PC-3 (cell line): ENCODE measurements at places on chromosomes 2 and 18. TPM values are rescaled to one million over a fixed set of nuclear protein-coding genes. Genes with fewer than 3 reads are reported as not detected.

Gene LYPD6
- total RNA-seq = 1.9 and 2.4 TPM in 2 replicates

Gene TOGARAM2
- not detected in 2 replicates for total RNA-seq

Gene CAVIN2
- 0.07 TPM in 1 of 2 replicates, not detected in the other for total RNA-seq

Gene IL36G
- 0.62 TPM in 1 of 2 replicates, not detected in the other for total RNA-seq

Gene CNTNAP5
- not detected in 2 replicates for total RNA-seq

Gene CDKL4
- total RNA-seq = 0.07 TPM in 1 of 2 replicates, not detected in the other
